ENCODE measurements at places on chromosomes 1 and 21.

GRCh38 chr1:67955591-67955990, 94.8 kb downstream of the DIRAS3 start:
- no peak overlapping the region for H3K4me3 ChIP-seq
- no peaks in the 10 kb centered on the region for H3K36me3 ChIP-seq
- peaks cover 12% of the 10 kb centered on the region for H3K4me1 ChIP-seq
- peaks cover 8% of the 10 kb centered on the region for H3K27me3 ChIP-seq

GRCh38 chr1:66489972-66490601, 43.9 kb upstream of the SGIP1 start:
- H3K4me3 ChIP-seq: no peak overlapping the region
- no peaks in the 10 kb centered on the region for H3K27me3 ChIP-seq
- no peaks in the 10 kb centered on the region for H3K36me3 ChIP-seq
- peaks cover 5% of the 10 kb centered on the region for H3K4me1 ChIP-seq

DNA sequence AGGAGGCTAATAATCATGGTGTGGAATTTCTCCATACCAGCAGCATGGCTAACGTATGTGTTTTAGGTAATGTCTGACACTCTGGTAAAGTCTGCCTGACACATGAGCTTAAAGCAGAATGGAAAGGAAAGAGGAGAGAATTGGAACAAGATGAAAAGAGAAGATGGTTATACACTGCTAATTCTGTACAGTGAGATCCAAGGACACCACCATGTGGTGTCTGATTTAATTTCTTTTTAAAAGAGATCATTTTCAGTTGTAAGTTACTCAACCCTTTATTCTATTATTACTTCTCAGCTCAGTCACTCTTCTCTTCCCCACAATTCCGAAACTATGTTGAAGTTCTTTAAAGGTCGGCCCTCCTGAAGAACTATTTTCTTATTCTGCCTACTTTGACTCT, 15.6 kb downstream of the PRKAB2 start:
- H3K4me3 ChIP-seq: no peak overlapping the region
- peaks cover 6% of the 10 kb centered on the region for H3K4me1 ChIP-seq
- H3K36me3 ChIP-seq: peaks cover 65% of the 10 kb centered on the region

DNA sequence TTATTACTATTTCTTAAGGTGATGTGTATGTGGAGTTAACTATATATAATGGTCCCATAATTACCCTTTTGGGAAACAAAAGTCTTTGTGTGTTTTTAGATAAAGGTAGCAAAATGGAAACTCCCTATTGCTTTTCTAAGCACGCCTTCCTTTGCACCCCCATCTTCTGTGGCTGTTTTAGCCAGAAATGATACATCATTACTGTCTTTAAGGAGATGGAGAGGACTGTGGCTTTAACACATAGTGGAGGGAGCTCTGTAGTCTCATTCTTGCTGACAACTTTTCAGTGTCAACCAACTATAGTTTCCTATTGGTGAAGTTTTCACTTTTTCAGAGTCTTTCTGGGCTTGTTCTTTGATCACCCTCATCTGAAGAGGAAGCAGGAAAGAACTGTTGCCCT, 1.0 kb downstream of the APOBEC4 start:
- peaks cover 5% of the 10 kb centered on the region for H3K27me3 ChIP-seq
- peaks cover 6% of the 10 kb centered on the region for H3K4me1 ChIP-seq
- no peaks in the 10 kb centered on the region for H3K36me3 ChIP-seq

- peaks cover 35% of the 10 kb centered on the region for H3K4me1 ChIP-seq
- H3K27me3 ChIP-seq: peaks cover 3% of the 10 kb centered on the region
- no peak for DNase-seq
- H3K27ac ChIP-seq: peak overlapping the region; percentile 92
- H3K4me3 ChIP-seq: no peak overlapping the region
Observed at GRCh38 chr1:156245451-156246232, 2.2 kb downstream of the PAQR6 start.
